ENCODE measurements at places on chromosomes 12 and 14.

GRCh38 chr12:96047229-96048211 is 12.1 kb upstream of the LTA4H start:
- DNase-seq: peak; percentile 69

- no peak for DNase-seq
Observed at GRCh38 chr12:108345716-108346633, 6.9 kb upstream of the CMKLR1 start.

- no peak for DNase-seq
Observed at GRCh38 chr14:36664322-36665193, 2.9 kb downstream of the PAX9 start.

DNA sequence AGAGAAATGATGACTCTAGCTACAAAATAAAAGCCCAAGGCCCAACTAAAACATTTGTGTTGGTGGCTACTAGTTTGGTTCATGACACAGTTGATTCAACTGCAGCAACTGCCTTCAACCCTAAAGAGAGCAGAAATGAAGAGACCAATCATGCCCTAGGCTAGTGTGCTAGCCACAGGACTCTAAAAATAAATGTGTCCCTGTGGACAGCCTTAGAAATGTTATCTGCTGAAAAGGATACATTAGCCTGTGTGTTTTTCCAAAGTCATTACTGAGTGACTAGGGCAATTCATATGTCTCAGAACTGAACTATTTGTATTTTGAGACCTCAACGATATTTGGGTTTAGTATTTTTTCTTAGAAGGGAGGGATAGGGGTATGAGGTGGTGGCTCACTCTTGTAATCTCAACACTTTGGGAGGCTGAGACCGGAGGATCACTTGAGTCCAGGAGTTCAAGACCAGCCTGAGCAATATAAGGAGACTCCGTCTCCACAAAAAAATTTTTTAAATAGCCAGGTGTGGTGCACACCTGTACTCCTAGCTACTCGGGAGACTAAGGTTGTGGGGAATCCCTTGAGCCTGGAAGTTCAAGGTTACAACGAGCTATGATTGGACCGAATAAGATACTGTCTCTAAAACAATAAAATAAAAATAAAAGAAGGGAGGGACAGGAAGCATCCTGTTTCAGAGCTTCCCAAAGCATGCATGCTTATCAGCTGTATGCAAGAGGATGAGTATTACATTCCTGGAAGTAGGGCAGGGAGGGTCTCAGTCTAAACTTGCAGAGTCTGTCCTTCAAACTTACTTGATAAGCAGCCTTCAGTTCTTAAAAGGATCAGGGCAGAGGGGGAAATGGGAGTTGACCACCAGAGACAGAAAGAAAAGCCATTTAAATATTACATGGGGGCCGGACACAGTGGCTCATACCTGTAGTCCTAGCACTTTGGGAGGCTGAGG is 29.6 kb upstream of the NAP1L1 start:
- peak; percentile 83 for DNase-seq
